Glutamatergic neuron (in vitro differentiated cells): ENCODE measurements at places on chromosomes 16 and 17. TPM values are rescaled to one million over a fixed set of nuclear protein-coding genes. Genes with fewer than 3 reads are reported as not detected.

SNTB2 gene
- 26.8 TPM for total RNA-seq

GRCh38 chr16:85307552-85308364, 195.5 kb upstream of the CIBAR2 start:
- no peak for DNase-seq

DNA sequence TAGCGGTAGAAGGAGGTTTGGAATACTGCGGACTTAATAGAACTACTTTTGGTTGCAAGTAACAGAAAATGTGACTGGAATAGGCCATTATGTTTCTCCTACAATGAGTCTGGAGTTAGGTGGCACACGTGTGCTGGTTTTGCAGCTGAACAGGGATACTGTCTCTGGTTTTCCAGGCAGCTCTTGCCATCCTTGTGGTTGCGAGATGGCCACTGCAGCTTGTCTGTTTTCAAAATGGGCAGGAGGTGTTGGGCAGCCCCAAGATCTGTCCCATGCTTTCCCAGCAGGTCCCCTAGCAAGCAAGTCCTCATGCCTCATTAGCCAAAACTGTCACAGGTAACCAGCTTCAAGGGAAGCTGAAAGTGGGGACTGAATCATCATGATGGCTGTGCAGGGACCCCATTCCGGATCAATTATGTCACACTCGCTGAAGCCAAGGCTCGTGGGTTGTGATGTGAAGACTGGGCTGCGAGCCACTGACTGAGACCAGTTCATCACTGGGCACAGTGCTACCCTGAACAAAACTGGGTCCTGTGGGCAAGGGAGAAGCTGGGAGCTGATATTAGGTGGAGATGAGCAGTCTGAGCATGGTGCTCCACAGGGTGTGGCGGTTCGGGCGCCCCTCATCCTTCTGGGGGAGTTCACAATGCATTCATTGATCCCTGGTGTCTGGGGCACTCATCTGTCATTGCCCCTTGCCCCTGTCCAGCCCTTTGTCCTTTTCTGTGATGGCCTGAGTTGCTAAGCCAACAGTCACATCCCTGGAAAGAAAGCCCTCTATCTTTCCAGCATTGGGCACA, 82.1 kb downstream of the KSR1 start:
- DNase-seq: no peak

DNA sequence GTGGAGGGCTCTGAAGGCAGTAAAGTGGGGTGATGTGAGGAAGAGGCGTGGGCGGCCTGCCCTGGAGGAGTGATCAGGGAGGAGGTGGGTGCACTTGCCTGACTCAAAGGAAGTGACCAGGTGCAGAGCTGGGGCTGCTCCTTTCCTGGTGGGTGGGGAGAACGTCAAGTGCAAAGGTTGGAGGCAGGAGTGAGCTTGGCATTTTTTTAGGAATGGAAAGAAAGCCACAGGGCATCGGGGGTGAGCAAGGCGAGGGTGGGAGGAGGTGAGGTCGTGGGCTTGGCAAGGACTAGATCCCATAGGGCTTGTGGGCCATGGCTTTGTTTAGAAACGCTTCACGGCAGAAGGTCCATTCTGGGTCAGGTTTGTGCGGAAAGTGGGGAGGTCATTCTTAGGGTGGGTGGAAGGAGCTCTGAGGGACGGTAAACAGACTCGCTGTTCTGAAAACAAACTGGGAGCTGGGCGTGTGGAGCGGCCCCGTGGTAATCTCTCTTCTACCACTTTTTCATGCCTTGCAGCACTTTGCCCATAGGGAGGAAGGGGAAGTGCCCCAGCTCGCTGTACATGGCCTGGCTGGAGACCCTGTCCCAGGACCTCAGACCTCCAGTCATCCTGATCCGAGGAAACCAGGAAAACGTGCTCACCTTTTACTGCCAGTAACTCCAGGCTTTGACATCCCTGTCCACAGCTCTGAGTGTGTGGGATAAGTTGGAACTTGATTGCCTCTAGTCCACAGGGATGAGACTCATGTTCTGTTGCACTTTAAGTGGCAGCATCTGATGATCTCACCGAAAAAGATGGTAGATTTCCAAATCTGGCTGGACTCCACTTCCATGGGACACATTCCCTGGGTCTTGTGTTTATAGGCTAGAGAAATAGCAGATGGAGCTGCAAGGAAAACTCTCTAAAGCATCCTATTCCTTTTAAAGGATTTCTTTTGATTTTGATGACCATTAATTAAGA, 18.9 kb upstream of the HERPUD1 start:
- no peak for DNase-seq

DNA sequence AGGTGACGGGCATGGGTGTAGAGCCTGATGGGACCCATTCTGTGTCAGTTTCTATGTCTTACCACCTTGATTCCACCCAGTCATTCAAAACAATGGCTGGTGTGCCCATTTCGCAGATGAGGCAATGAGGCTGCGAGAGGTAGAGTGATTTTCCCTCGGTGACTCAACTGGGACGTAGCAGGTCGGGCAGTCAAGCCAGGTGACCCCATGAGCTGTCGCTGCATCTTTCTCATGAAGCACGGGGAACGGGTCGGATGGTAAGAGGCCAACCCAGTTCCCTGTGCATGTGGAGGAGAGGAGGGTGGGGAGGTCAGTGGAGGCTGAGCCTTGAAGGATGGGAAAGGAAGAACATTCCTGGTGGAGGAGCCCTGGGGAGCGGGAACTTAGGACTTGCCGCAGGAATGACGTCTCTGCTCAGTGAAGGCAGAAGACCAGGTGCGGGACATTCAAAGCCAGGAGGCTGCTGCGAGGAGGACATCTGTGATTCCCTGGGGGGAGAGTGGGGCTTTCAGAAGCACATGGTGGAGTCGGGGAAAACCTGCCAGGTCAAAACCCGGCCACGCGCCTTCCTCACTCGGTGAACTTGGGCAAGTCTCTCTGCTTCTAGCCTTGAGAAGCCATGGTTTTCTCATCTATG, 1.1 kb downstream of the IL21R start:
- peak; percentile 36 for DNase-seq

DNA sequence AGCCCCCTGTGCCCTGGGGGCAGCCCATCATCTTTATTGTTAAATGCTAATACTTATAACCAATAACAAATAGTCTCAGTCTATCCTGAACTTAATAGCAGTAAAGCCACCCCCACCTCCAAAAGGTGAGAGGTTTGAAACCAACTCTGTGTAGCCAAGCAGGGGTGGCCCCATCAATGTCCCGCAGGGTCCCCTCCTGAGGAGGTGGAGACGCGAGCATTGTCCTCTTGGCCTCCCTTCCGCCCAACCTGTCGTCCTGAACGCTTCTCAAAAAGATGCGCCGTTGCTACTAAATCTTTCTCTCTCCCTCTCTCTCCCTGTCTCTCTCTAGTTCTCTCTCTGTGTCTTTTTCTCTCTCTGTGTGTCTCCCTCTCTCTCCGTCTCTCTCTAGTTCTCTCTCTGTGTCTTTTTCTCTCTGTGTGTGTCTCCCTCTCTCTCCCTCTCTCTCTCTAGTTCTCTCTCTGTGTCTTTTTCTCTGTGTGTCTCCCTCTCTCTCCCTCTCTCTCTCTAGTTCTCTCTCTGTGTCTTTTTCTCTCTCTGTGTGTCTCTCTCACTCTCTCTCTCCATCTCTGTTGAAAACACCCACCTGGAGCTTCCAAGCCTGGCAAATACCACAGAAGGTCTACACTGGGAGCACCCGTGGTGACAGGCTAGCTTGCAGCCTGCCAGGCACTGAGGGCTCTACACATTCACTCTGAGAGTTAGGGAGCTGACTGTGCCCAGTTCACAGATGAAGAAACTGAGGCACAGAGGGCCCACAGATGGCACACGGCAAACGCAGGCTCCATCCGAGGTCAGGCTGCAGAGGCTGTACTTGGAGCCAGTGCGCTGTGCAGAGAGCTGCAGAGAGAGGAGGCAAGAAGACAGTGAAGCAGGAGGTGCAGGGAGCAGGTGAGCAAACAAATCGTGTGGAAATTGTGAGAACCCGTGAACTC, 185.9 kb downstream of the C16orf95 start:
- DNase-seq: no peak

GRCh38 chr17:29474297-29474696, 84.1 kb downstream of the TAOK1 start:
- no peak for DNase-seq
